ENCODE measurements at places on chromosomes 13 and 19.
A peak's percentile ranks its signal among the peaks of the same experiment; 100 is the strongest.

GRCh38 chr13:66138172-66138811, 1091.8 kb downstream of the PCDH9 start:
- DNase-seq = no peak

DNA sequence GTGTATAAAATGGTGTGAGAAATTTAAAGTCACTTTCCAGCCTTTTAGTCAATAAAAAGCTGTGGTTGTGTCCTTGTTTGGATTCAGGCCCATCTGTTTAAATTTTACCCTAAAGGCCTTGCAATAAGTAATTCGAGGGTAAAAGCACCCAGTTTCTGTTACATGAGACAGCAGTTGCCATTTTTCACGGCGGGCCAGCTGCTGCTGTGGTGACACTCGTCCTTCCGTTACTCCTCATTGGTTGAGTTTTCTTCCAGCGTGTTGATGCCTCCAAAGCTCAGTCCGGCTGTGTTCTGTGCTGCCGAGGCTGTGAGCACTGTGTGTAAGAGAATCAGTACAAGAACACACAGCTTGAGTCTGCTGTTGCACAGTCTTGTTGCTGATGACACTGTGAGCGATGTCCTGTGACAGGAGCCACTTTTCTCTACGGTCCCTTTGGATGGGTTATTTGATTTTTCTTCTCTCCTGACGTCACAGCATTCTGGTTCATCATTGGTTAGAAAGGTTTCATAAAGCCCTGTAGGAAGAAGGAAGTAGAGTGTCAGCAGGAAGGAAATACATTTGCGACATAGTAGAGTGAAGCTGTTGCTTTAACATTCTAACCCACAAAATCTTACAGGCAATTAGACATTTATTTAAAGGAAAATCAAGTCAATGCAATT, 602.5 kb upstream of the ARGLU1 start:
- no peak for DNase-seq

- peak; percentile 17 for DNase-seq
Observed at GRCh38 chr13:46006688-46007452, 45.7 kb downstream of the ZC3H13 start.

GRCh38 chr13:76459863-76460262, 426.3 kb downstream of the KCTD12 start:
- no peak for DNase-seq

- peak; percentile 93 for DNase-seq
Observed at GRCh38 chr13:97274829-97275649, 52.9 kb downstream of the MBNL2 start.

- DNase-seq = no peak
Observed at GRCh38 chr19:55188625-55189024, 8.5 kb upstream of the SYT5 start.

- DNase-seq = peak; percentile 89
Observed at GRCh38 chr19:14476673-14477401, 1.7 kb upstream of the PTGER1 start.

- DNase-seq = no peak
Observed at GRCh38 chr19:40646743-40647254, 43.7 kb downstream of the NUMBL start.

DNA sequence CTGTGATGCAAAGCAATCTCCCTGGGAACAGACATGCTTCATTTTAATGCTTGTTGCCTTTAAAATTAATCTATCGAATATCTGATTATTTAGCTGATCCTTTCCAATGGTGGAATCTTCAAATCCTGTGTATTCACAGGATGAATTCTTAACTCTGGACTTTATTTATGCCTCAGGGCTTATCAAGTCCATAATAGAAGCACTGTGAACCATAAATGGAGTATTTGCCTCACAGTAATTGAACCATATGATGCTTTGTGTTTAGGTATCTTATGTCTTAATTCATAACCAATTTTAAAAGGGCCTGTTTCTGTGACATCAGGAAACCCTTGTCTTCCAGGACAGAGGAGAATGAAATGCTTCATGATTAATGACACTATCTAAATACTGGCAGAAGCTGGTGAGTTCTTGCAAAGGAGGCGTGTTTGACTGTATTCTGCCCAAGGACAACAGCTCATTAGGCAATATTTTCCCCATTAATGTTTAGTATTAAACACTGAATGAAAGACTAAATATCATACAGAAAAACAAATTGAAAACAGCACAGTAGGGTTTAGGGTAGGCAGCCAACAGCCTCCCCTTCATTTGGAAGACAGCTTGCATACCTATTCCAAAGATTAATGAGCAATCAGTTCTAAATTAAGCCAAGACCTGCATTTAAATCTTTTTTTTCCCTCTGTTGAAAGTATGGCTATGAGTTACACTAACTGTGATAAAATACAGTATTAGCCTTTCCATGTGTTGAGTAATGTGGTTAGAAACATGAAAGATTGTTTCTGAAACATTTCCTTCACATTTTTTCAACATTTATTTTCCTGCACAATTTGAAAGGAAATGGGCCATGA, 709.4 kb downstream of the PCDH9 start:
- no peak for DNase-seq

DNA sequence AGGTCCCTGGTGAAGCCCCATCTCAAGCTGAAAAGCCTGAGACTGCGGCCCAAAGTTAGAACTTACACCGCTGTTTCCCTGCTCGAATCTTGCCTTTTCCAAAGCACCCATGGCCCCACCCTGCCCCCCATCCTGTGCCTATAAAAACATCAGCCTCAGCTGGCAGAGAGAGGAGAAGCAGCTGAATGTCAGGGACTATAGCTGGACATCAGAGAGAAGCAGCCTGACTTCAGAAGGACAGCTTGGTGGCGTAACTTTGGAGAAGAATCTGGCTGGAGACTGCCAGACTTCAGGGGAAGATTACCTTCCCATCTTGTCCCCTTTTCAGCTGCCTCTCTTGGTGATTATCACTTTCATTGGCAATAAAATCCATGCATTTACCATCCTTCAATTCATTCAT, 9.3 kb upstream of the RCBTB2 start:
- DNase-seq = no peak

DNA sequence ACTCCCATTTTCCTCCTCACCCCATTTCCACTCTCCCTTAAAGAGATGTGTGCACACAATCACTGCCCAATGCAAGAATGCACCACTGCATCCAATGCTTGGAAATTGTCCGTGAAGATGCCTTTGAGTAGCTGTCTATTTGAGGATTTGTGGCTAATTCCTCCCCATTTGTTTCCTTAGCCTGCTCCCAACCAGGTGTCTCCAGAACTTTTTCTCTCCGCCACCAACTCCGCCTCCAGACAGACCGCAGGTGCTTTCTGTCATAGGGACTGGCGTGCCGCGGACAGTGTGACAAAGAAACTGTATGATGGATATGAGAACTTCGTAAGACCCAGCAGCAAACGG, 461 bp upstream of the TM9SF2 start:
- no peak for DNase-seq

- DNase-seq = no peak
Observed at GRCh38 chr19:6362027-6362350, 658 bp downstream of the CLPP start.

GRCh38 chr13:52001120-52001731, 10.0 kb downstream of the ATP7B start:
- peak; percentile 59 for DNase-seq

- DNase-seq = no peak
Observed at GRCh38 chr13:98293103-98293502, 116.0 kb upstream of the RNF113B start.

- peak; percentile 60 for DNase-seq
Observed at GRCh38 chr13:29573190-29573589, 22.3 kb downstream of the SLC7A1 start.

DNA sequence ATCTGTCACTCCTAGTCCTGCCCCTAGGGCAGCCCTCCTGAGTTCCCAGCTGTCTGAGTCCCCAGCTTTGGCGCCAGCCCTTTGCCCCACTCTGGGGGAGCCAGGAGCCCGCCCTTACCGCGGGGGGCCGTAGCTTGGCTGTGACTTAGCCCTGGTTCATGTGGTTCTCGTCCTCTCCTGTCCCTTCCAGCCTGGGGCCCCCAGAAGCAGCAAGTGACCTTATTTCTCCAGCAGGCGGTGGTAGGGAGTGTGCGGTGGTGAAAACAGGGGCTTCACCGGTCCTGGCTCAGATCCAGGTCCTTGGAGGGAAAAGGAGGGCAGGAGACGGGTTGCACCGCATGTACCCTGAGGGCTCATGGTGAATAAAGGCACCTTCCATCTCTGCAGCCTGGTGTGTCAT, 7.9 kb downstream of the GIPC3 start:
- DNase-seq = no peak

- DNase-seq = peak; percentile 97
Observed at GRCh38 chr19:13796301-13797057, 1.2 kb downstream of the ZSWIM4 start.

DNA sequence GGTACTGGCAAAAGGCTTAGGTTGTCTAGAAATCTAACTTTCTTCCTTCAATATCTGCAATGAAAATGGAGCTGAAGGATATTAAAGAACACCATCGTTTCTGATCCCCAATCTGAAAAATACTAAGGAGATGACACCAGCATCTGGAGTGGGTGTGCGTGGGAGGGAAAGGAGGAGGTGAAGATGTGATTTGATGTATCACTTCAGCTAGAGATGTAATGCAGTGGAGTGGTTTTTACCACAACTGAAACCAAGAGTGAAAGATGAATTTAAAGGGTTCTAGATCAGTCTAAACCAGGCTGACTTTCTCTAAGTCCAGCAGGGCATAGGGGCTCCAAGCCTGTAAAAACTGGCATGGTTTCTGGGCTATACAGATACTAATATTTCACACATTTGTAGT, 148.4 kb downstream of the AKAP11 start:
- DNase-seq = no peak

DNA sequence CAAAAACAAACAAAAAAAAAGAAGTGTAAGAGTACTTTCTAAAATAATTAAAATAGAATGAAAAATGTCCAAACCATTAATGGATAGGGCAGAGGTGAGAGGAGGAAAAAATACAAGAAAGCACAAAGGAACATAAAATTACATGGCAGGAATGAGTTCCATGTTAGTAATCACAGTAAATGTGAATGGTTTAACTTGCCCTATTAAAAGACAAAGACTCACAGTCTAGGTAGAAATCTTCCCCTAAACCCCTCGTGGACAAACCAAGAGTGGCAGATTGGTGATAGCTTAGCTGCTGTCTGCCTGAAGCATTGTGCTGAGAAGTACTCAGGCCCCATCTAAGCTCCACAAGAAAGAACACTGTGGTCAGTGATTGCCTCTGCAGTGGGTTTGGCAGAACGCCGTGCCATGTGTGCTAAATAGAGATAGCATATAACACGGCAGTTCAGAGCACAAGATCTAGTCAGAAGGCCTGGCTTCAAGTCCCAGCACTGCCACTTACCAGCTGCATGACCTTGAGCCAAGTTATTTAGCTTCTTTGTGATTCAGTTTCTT, 103.5 kb downstream of the DPF1 start:
- no peak for DNase-seq

DNA sequence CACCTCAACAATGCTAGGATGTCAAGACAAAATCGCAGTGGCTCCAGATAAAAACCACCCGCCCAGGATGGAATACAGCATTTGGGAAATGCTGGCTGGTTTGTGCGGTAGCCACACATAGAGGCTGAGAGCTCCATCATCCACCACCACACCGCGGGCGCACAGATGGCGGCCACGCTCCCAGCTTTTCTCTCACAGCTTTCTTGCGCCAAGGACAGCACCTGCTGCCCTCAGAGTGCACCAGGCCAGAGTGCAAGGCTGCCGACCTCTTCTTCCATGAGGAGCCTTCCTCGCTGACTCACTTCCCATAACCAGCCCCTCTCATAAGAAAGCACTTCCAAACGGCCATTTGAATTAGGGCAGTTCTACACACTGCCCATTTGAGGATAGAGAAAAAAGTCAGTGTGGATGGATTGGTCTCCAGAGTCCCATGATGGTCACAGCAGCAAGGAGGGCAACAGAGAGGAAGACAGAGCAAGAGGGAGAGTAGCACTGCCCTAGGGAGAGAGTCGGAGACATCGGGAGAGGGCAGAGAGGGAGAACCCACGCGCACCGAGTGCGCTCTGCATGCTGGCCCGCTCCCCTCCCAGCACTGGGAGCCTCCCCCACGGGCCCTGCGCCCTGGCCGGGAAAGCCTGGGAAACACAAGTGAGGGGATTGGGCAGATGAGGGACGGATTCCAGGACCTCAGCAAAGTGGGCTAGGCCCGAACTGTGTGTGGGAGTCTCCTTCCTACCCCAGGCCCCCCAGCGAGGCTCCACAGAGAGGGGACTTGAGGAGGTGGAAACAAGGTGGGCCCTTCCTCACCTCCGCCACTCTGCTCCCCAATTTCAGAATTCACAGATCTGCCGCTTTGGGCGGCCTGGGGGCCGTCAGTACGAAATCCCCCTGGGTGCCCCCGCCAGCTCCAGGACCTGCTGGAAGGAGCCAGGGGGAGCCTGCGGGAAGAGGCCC, 156.9 kb downstream of the USP12 start:
- DNase-seq = no peak

DNA sequence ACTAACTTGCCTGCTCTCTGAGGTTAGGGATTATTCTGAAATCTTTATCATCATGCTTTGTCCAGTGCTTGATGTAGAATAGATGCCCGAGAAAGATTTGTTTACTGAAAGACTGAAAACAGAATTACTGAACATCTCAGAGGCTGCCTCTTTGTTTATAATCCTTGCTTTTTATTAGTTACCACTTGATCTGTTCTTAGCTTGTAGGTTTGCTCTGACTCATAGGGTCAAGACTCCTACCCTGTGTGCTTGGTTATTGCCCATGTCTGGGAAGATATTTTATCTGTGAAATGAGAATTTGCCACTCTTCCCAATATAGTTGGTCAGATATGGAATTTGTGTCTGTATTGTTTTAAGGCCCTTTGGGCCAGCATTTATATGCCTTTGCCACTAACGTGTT, 675.3 kb downstream of the DIAPH3 start:
- no peak for DNase-seq

- peak; percentile 78 for DNase-seq
Observed at GRCh38 chr19:16445238-16446107, 26.3 kb downstream of the EPS15L1 start.

GRCh38 chr13:51624695-51625345, 40.6 kb downstream of the WDFY2 start:
- DNase-seq = no peak

- DNase-seq = no peak
Observed at GRCh38 chr19:3132971-3133792, 2.7 kb upstream of the GNA15 start.

DNA sequence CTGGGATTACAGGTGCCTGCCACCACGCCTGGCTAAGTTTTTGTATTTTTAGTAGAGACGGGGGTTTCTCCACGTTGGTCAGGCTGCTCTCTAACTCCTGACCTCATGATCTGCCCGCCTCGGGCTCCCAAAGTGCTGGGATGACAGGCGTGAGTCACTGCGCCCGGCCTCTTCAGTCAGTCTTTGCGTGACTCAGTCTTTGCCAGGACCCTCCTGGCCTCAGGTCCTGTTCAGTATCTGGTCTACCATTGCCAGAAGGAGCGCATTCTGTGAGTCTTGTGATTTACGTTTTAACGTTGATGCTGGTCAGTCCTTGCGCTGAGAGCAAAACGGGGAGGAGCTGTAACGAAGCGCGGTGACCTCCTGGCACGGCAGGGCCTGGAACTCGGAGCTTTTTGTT, 7.6 kb upstream of the HMG20B start:
- DNase-seq = no peak

DNA sequence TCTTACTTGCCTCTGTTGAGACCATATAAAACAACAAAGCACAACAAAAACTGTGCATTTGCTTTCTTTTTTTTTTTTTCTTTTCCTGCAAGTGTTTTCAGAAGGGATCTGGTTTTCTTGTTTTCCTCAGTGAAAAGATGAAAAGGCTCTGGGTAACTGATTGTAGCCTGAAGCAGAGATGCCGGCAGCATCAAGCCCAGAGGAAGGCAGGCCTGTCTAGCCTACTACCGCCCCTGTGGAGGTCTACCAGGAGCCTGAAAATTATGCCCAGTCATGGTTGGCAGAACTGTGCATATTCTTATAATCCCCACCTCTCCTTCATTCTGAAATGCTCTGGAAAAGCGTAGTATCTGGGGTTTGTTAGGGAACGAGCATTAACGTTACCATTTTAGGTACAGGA, 32.6 kb upstream of the MEDAG start:
- DNase-seq = no peak
